ENCODE measurements at places on chromosomes 13 and 19.

- no peak for DNase-seq
Observed at GRCh38 chr19:48120505-48120904, 9.9 kb upstream of the PLA2G4C start.

- peak; percentile 75 for DNase-seq
Observed at GRCh38 chr13:27170516-27171243, 931 bp downstream of the USP12 start.

- DNase-seq: no peak
Observed at GRCh38 chr13:70043685-70044084, 63.9 kb upstream of the ATXN8OS start.

GRCh38 chr13:45206340-45206739 lies 5.5 kb upstream of the KCTD4 start:
- DNase-seq: no peak

- no peak for DNase-seq
Observed at GRCh38 chr19:13972368-13973155, 20.3 kb downstream of the DCAF15 start.

DNA sequence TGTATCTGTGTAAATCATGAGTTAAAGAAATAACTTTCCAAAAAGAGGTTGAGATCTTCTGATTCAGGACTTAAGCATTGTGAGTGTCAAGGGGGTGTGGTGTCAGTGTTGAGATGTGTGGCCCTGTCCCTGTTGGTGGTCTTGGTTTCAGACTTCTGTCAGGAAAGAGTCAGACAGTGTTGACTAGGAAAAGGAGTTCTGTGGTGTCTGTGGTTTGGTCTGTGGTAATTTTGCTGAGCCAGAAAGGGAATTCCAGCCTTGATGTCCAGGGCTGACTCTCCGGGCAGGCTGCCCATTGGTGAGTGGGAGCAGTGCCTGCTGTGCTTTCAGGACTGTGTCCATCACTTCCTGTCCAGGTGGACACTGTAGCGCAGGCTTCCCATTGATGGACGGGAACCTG lies 39.8 kb upstream of the IGFL4 start:
- no peak for DNase-seq

- no peak for DNase-seq
Observed at GRCh38 chr13:46057256-46058015, 4.9 kb upstream of the ZC3H13 start.

- no peak for DNase-seq
Observed at GRCh38 chr13:113968463-113969310, 5.2 kb downstream of the C13orf46 start.

DNA sequence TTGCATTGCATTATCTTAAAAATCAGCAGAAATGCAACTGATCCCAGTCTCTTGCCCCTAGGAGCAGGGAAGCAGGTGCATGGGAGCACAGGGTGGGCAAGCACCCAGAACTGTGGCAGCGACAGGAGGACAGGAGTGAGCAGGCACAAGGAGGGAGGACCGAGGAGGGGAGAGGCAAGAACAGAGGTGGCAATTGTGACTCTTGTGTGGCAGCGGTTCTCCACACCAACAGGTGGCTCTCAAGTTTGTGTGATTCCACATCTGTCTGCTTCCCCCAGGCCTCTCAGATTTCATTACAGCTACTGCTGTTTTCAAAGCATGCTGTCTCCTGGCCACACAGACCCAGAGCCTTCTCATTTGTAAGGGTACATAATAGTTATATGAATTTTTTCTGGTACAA lies 108.5 kb downstream of the STK24 start:
- no peak for DNase-seq

DNA sequence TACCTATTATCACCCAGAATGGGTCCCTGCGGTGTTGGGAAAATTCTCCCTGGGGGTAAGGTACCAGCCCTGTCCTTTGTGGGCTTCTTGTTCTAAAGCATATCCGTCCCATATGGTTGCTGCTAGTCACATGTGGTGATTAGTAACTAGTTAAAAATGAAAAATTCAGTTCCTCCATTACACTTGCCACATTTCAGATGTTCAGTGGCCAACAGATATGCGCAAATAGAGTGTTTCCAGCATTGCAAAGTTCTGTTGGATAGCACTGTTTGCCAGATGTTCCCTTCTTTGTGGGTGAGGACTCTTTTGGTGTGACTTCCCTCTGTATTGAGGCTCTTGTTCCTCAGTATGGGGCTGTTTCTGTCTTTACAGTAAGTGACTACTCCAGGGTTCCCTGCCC lies 3.8 kb downstream of the CNOT3 start:
- DNase-seq: no peak

DNA sequence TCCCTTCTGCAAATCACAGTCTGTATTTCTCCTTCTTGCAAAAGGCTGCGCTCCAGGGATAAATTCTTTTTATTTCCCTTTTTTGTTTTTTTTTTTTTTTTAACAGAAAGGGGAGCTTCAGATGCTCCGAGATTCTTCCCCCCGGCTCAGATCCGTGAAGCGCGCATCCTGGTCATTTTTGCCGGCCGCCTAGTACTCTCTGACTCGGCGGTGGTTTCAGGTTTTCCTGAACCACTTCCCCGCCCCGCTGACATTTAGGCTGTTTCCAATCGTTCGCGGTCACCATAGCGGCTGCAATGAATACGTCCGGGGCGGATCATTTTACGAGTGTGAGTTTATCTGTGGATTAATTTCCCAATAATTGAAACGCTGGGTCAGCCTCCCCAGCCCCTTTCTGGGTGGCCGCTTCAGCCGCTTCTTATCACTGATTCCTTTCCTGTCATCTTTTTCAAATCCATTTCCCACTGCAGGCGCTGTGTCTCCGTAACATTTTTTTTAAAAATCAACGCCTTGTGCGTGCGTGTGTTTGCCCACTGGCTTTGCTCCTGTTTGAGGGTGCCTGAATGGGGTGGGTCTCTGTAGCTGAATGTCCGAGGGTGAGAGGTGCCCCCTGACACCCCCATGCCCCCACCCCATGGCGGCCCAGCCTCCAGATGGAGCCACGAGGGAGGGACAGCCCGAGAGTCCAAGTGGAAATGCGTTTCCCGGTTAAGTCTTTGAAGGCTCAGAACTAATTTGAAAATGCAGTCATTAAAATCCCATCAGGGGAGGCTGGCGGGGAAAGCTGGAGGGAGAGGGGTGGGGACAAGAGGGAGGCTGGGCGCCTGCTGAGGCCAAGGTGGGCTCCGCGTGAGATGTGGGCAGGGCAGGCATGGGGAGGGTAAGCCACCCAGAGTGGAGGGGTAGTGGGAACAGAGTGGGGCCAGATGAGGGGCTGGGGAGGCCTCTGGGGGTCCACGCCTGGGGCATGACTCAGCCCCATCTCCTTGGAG lies 10.6 kb downstream of the ONECUT3 start:
- no peak for DNase-seq

DNA sequence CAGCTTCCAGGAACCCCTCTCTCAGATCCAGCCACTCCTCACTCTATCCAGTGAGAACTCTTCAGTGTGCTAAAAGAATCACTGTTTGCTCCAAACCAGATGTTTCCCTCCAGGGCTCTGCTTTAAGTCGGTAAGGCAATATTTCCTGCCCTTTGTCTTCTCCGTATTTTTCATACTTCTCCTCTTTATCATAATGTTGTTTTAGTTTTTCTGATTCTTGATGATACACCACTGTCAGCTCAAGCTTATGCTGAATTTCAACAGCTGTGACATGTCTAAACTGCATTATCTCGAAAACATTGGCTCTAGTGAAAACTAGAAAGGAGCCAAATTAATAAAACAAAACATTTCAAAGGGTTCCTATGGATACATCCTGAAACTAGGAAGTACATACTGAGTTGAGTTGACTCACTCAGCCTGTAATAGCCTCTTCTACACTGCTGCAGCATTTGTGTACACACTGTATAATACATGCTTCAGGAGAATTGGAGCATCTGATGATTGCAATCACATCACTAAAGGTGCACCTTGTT lies 39.8 kb downstream of the GPR180 start:
- DNase-seq: no peak

DNA sequence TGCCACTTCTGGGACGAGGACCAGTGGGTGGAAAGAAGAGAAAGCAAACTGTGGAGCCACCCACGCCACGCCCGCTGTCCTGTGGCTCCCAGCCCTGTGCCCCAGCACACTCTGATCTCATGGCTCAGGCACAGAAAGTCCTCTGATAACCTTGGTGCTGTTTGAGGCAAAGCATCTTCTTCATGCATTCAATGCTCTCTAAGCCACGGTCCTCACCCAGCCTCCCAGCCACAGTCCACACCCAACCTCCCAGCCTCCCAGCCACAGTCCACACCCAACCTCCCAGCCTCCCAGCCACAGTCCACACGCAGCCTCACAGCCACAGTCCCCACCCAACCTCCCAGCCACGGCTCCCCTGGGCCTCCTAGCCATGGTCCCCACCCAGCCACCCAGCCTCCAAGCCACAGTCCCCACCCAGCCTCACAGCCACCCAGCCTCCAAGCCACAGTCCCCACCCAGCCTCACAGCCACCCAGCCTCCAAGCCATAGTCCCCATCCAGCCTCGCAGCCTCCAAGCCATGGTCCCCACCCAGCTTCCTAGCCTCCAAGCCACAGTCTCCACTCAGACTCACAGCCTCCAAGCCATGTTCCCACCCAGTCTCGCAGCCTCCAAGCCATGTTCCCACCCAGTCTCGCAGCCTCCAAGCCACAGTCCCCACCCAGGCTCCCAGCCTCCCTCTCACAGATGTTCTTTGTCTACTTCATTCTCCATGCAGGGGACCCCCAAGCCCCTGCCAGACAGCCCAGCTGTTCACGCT lies 74.9 kb downstream of the SOX1 start:
- no peak for DNase-seq

- no peak for DNase-seq
Observed at GRCh38 chr19:35143818-35144217, 763 bp downstream of the FXYD7 start.

DNA sequence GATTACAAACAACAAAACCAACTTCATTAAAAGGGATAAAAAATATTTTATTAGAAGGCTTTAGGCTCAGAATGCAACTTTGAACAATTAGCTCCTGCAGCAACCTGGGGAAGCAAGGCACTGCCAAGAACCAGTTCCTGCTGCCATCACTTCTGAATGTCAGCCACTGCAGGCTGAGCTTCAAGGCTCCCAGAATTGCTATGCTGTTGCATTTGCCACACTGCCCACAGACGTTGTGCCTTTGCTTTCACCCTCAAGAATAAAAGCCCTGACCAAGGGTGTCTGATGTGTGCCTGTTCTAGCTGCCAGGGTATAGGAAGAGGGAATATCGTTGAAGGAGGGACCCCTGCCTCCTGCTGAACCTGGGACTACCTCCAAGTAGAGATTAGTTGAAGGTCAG lies 238.4 kb downstream of the ITGBL1 start:
- DNase-seq: no peak

- DNase-seq: peak; percentile 52
Observed at GRCh38 chr19:35306473-35307246, 14.7 kb downstream of the MAG start.

GRCh38 chr13:40764587-40765403 lies 6.2 kb downstream of the MRPS31 start:
- DNase-seq: no peak

DNA sequence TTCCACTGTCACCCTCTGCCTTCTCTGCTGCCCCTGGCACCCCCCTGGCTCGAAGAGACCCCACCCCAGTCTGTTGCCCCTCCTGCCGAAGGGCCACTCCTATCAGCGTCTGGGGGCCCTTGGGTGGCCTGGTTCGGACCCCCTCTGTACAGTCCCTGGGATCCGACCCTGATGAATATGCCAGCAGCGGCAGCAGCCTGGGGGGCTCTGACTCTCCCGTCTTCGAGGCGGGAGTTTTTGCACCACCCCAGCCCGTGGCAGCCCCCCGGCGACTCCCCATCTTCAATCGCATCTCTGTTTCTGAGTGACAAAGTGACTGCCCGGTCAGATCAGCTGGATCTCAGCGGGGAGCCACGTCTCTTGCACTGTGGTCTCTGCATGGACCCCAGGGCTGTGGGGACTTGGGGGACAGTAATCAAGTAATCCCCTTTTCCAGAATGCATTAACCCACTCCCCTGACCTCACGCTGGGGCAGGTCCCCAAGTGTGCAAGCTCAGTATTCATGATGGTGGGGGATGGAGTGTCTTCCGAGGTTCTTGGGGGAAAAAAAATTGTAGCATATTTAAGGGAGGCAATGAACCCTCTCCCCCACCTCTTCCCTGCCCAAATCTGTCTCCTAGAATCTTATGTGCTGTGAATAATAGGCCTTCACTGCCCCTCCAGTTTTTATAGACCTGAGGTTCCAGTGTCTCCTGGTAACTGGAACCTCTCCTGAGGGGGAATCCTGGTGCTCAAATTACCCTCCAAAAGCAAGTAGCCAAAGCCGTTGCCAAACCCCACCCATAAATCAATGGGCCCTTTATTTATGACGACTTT lies 2.0 kb downstream of the ZFP36 start:
- DNase-seq: no peak

DNA sequence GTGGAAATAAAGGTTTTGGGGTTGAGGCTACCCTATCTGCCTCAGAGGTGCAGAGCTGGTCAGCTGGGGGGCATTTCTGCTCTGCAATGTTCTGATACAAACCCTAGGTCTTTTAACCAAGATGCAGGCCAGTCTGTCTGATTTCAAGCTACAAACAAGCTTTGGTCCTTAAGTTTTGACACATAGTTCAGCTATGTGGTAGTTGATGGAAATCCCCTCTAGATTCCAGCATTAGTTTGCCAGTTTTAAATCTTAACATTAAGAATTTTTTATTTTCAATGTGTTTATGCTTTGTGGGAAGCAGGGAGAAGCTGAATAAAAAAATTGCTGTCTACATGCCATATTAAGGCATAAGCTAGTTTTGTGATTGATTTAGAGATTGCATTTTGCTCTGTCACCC lies 225.7 kb downstream of the LMO7 start:
- DNase-seq: no peak

- DNase-seq: no peak
Observed at GRCh38 chr13:46341112-46341711, 45.8 kb downstream of the RUBCNL start.

- DNase-seq: no peak
Observed at GRCh38 chr13:80454245-80454644, 113.3 kb upstream of the SPRY2 start.

- DNase-seq: no peak
Observed at GRCh38 chr13:71727042-71727441, 140.0 kb downstream of the DACH1 start.

GRCh38 chr19:54461613-54462012 lies 2.0 kb downstream of the LENG9 start:
- DNase-seq: no peak

DNA sequence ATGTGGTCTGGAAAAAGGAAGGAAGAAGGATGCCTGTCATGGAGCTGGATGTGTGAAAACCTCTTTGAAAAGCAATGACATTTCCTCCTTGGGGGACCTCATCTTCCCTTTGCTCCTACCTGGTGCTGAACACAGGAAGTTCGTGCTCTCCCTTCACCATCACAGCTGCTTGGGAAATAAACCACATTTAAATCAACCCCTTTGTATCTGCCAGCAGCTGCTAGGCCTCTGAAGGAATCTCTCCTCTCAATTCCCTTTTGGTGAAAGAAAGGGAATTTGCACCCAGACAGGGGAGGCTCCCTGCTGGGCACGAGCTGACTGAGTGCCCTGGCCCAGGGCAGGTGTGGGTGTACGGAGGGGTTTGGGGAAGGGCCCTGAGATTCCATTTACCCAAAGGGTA lies 437.7 kb downstream of the TSHZ3 start:
- no peak for DNase-seq

- no peak for DNase-seq
Observed at GRCh38 chr19:31071136-31071855, 277.9 kb downstream of the TSHZ3 start.

- DNase-seq: peak; percentile 64
Observed at GRCh38 chr13:59641261-59641660, 522.5 kb downstream of the DIAPH3 start.

GRCh38 chr19:40005691-40006272 lies 8.9 kb downstream of the ZNF546 start:
- no peak for DNase-seq
